Testis (tissue), 5 donors: ENCODE measurements at places on chromosomes 4 and X. TPM values are rescaled to one million over a fixed set of nuclear protein-coding genes. Genes with fewer than 3 reads are reported as not detected.

DNA sequence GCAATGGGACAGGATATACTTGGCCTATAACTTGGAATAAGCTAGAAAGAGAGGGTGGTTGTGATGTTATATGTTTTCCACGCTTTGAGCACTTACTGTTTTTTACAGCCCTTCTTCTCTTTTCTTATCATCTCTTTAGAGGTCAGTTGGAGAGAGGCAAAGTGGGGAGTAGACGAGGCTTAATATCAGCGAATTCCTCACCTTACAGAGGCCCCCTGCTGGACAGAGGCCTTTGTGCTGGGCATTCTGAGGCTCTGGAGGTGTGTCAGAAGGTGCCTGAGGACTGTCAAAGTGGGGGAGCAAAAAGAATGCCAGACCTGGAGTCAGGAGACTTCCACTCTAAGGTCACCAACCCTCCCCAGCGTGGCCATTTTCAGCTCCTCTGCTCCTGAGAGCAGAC lies 42.5 kb downstream of the MAMLD1 start:
- DNase-seq: no peak

DNA sequence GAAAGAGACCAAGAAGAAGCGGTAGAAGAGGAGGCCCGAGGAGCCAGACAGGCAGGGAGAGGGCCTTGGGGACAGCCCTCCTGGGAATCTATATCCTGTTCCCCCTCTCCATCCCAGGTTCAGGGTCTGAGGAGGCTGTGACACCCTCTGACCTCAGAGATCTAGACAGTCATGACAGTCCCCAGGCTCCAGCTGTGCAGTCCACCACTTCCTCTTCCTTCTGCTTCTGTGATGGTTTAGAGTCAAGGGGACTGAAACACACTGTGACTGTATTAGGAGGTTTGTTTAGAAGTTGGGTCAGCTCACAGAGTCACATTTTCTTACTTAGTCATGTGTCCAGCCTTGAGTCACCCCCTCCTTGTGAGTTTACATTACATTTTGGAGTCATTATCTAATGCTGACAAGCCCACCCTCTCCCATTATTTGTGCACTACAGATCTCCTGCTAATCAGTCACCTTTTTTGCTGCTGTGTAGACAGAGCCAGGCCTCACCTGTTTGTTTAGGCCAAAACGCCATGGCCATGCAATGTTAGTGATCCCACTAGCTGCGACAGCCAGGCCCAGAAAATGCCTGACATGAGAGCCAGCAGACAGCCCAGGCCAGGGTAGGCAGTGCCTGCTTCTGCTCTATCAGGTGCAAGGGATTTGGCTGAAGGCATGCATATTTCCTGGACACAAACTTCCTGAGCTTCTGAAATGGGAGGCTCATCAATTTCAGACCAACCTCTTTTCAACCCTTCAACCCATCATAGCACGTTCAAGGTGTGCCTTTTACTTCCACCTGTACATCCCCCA lies 26.0 kb downstream of the MANBA start:
- DNase-seq: no peak

- DNase-seq: no peak
Measured at GRCh38 chr4:99636422-99636821, 21.2 kb downstream of the C4orf54 start.

- no peak for DNase-seq
Measured at GRCh38 chr4:16466581-16466980, 240.3 kb upstream of the TAPT1 start.

GRCh38 chrX:97787849-97788248 lies 904.1 kb downstream of the RPA4 start:
- no peak for DNase-seq

DNA sequence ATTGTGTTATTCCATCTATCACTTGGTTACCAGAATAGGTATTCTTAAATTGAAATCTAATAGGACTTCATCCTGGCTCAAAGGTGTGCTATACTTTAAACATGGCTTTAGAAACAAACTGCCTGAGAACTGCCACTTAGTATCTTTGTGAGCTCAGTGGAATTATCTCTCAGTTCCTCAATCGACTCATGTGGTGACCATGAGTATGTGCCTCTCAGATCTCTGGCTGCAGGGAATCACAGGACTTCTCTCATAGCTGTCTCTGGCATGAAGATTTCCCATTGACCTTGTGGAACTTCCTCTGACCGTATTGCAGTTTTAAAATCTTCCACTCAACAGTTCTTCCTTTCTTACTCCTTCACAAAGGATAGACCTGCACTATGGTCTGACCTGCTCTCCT lies 681.9 kb upstream of the BOD1L1 start:
- peak; percentile 56 for DNase-seq

DNA sequence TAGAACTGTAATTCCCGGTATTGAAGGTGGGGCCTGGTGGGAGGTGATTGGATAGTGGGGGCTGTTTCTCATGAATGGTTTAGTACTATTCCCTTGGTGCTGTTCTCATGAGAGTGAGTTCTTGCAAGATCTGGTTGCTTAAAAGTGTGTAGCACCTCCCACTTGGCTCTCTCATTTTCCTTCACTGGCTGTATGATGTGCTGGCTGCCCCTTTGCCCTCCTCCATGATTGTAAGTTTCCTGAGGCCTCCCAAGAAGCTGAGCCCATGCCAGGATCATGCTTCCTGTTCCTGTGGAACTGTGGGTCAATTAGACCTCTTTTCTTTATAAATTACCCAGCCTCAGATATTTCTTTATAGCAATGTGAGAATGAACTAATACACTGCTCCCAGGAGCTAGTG lies 8.7 kb downstream of the ANXA10 start:
- DNase-seq: no peak

GRCh38 chr4:41757521-41758156 lies 9.1 kb upstream of the PHOX2B start:
- no peak for DNase-seq

- DNase-seq: no peak
Measured at GRCh38 chr4:67651536-67651935, 49.4 kb downstream of the UBA6 start.

- no peak for DNase-seq
Measured at GRCh38 chrX:45070116-45071007, 130.3 kb downstream of the DIPK2B start.

GRCh38 chr4:82780752-82781231 lies 17.8 kb downstream of the SCD5 start:
- peak; percentile 91 for DNase-seq

- no peak for DNase-seq
Measured at GRCh38 chrX:17560385-17560784, 176.9 kb upstream of the SCML1 start.

DNA sequence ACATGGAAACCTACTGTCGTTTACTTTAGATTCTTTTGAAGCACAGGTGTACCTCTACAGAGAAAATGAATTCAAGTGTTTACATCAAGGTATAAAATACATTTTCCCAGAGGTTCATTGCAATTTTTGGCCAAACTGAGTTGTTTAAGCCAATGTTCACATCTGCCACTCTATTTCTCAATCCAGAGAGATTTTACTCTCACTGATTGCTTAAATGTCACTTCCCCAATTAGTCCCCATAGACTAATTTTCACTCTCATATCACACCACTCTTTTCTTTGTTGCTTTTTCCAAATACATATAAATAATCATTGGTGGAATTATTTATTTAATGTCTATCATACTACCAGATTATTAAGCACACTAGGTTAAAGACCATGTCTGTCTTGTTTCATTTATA lies 271.8 kb downstream of the PPP3CA start:
- DNase-seq: no peak

DNA sequence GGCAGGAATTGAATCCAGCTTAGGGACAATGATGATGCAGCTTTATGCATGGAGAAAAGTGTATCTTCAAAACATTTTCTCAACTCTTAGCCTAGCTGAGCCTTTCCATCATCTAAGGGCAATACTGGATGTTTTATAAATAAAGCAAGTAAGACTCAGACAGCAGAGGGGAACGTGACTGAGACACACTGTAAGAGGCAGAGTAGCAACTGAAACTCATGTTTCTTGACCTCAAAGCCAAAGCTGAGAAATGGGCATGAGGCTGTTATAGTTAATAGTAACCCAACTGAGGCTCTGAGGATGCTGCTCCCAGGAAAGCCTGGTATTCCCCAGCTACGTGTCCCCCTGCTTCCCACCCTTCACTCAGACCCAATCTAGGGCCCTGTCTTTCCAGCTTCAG lies 44.6 kb downstream of the ARHGEF9 start:
- no peak for DNase-seq

DNA sequence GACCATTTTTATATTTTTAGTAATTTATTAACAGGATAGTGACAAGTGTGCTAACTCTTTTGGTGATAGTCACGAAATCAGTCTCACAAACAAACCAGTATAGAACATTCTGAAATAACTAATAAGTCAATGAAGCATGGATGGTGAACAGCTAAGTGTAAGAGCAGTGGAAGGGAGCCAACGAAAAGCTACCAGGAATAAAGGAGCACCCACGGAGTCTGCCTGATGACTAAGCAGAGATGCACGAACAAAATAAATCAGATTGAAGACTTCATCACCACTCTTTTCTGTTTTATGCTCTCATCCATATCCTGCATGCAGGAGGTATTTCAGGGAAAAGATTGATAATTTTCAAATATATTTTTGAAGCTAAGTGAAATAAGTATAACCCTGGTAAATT lies 891.1 kb upstream of the HS3ST1 start:
- DNase-seq: no peak

- DNase-seq: no peak
Measured at GRCh38 chrX:118228456-118228855, 111.8 kb upstream of the KLHL13 start.

DNA sequence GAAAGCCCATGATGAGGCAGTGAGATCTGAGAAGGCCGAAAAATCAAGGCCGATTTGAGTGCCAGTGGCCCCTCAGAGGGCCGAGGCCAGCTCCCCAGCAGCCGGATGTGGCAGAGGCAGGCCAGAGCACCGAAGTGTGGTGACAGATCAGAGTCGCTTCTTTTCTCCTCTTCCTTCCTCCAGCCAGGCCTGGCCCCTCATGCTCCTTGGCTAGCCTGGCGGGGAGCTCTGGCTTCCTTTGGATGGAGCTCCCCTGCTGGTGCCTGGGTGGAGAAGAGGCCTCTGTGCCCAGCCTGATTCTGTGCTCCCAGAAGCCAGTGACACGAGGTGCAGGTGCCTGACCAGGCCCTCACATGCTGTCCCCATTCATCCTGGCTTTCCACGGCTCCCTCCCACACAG lies 127.2 kb upstream of the PABPC4L start:
- DNase-seq: no peak

GRCh38 chrX:116230130-116230898 lies 59.8 kb downstream of the AGTR2 start:
- no peak for DNase-seq

GRCh38 chr4:83252782-83253405 lies 31.7 kb downstream of the COQ2 start:
- DNase-seq: peak; percentile 83

- DNase-seq: no peak
Measured at GRCh38 chr4:16889945-16890344, 8.5 kb downstream of the LDB2 start.

The VCX gene
- polyA plus RNA-seq: 28.4 TPM

The DMP1 gene
- polyA plus RNA-seq: 0.91 TPM

The IL2RG gene
- polyA plus RNA-seq: 6.8 TPM

The SUPT20HL1 gene
- polyA plus RNA-seq: 0.99 TPM

The PDGFC gene
- polyA plus RNA-seq: 13.8 TPM

The RPL9 gene
- polyA plus RNA-seq: 1,315 TPM

The COL25A1 gene
- 17.2 TPM for polyA plus RNA-seq

The TRIM75 gene
- 0.28 TPM for polyA plus RNA-seq

The TCP11X2 gene
- polyA plus RNA-seq: 3.0 TPM

The NAA15 gene
- 16.8 TPM for polyA plus RNA-seq

The HOPX gene
- 102 TPM for polyA plus RNA-seq

The F8A3 gene
- 6.1 TPM for polyA plus RNA-seq

The SATL1 gene
- polyA plus RNA-seq: 0.95 TPM

The EDNRA gene
- 14.1 TPM for polyA plus RNA-seq

The FSTL5 gene
- polyA plus RNA-seq: 0.57 TPM
